Brain pericyte (primary cell): ENCODE measurements at places on chromosomes 5 and 9.

GRCh38 chr5:76634661-76635060 is 11.5 kb upstream of the F2RL2 start:
- DNase-seq = no peak

DNA sequence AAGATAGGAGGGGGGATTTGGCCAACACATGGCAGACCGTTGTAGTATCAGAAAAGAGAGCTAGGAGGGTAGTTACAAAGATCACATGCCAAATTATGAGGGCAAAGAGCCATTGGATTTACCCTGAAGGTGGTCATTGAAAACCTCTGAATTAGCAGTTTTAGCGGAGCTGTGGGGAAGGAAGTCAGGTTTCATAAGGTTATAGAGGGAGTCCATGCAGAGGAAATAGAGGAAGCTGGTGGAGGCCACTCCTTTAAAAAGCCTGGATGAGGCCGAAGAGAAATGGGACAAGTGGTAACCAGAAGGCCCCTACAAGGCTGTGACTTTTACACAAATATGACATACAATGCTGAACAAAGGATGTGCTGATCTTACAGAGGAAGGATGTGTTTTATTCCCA is 13.2 kb downstream of the DOCK8 start:
- no peak for DNase-seq

DNA sequence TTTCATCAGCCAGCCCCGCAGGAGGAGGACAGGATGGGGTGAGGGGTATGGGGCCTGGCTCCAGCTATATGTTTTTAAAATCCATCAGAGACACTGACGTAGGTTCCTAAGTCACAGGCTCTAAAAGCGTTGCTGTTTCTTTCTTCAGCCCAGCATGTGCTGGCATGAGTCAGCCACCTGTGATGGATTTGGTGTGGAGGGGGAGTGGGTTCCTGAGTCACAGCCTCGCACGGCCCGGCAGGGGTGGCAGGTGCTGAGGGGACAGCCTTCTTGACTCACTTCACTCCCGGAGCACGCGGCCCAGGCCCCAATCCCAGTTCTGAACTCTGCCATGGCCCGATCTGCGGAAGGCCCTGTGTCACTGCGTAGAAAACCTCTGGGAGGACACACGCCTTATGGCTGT is 38.8 kb upstream of the RPL26L1 start:
- DNase-seq = no peak

DNA sequence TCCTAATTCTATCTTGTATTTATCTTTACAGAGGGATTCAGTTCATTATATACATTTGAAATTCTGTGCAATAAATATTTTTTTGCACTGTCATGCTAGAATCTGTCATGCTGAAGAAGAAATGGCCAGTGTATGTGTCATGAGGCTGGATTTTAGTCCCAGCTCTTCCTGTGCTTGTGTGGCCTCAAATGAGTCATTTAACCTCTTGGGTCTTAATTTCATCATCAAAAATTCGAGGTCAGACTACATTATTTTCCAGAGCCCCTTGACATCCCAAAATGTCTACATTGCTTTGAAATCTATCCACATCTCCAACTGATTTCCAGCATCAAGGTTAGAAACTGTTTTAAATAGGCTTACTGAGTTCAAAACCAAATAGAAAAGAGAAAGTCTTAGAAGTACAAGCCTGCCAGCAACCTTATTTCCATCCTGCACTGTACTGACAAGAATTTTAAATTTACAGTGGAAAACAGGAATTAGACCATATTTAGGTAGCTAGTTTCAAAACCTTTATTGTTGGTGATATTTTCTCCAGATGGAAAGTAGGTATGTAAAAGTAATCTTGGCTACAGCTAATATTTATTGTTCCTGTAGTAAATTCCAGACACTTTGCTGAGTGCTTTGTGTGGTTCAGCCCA is 96.7 kb upstream of the MAMDC2 start:
- DNase-seq = no peak

GRCh38 chr5:163437309-163438182 is at the start of gene CCNG1:
CCNG1 (plus strand) TSS chr5:163437595; CDS start chr5:163439257, 1,662 bp downstream.
- peak; percentile 89 for DNase-seq

GRCh38 chr5:160315968-160316367 is 3.6 kb upstream of the CCNJL start:
- no peak for DNase-seq

- no peak for DNase-seq
Measured at GRCh38 chr9:112032009-112032408, 135.4 kb downstream of the UGCG start.

- DNase-seq = no peak
Measured at GRCh38 chr5:146052780-146053179, 52.6 kb downstream of the PLAC8L1 start.

DNA sequence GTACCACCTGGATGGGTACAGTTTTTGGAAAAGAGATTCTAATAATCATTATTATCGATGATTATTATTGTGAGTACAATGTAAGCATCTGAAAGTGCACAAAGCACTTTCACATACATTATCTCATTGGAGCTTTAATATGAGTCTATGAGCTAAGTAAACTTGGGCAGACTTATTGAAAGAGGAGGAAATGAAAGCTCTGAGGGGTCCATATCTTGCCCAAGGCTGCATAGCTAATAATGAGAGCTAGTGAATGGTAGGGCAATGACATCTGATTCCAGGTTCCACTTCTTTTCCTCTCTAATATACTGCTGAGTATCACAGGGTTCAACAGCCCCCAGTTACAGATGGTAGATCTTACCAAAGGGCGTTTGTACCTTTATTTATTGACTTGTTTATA is 26.1 kb downstream of the TIMD4 start:
- DNase-seq = no peak

- no peak for DNase-seq
Measured at GRCh38 chr9:23733495-23734078, 92.5 kb downstream of the ELAVL2 start.

GRCh38 chr5:77318060-77318459 is 107.6 kb downstream of the PDE8B start:
- DNase-seq = no peak

DNA sequence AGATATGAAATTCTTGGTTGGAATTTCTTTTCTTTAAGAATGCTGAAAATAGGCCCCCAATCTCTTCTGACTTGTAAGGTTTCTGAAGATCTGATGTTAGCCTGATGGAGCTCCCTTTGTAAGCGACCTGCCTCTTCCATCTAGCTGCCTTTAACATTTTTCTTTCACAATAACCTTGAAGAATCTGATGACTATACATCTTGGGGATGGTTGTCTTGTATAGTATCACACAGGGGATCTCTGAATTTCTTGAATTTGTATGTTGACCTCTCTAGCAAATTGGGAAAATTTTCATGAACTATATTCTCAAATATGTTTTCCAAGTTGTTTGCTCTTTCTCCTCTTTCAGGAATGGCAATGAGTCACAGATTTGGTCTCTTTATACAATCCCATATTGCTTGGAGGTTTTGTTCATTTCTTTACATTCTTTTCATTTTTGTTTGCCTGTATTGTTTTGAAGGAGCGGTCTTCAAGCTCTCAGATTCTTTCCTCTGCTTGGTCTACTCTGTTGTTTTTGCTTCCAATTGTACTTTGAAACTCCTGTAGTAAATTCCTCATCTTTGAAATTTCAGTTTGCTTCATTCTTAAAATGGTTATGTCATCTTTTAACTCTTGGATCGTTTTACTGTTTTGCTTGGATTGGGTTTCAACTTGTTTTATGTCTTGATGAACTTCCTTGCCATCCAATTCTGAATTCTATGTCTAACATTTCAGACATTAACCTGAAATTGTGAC is 245.2 kb upstream of the TARS1 start:
- DNase-seq = no peak

DNA sequence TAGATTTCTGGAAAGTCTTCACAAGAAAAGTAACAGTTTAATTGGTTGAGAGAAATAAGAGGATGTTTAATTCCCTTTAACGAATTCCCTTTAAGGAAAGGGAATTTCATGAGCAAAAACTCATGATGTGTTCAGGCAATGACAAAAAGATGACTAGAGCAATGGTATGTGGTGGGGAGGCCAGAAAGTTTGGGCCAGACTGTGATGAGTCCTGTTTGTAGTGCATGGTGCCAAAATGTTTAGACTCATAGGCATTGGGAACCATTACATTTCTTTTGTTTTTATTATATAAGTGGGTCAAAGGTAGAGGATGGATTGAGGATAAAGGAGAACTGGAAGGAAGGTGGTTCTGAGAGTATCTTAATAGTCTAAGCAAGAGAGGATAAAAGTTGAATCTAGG is 10.9 kb downstream of the CNTRL start:
- no peak for DNase-seq

DNA sequence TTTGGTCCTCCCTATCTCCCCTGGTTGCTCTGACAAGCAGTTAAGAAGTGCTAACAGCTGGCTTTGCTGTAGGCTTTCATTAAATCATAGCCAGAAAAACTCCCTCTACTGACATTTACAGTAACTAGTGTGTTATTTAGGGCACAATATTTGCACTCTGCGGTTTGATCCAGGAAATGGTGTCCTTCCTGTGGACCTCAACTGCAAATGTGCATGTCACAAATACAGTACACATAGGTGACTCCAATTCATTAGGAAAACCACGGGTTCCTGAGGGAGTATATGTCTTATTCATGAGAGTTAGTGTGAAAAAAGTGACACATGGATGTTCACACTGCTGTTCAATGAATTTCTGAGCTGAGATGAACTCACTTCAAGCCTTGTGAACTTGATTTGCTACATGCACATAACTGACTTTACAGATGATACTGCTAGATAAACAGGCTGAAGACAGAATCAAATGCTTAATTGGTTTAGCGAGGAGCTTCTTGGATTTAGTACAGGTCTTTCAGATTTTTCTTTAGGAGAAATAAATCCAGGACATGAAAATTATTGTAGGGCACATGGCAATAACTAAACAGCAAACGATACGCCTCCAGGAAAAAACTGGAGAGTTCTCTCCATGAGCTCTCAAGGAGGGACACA is 281.5 kb downstream of the EFNA5 start:
- DNase-seq = no peak

- peak; percentile 61 for DNase-seq
Measured at GRCh38 chr5:95823738-95824609, 1.4 kb upstream of the GLRX start.

DNA sequence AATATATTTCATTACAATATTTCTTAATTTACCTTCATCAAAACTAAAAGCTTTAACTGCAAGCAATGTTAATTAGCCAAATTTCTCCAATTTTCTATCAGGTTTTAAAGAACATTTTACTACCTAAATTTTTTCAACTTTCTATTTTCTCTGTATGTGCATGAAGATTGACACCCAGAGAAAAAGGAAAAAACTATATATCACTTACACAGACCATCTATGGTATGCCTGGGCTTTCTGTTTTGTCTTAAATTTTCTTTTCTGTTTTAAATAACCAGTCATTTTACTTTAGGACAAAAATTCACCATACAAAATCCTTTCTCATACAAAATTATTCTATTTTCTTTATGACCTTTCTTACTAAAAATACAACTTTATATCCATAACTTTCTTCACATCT is 13.8 kb upstream of the IL7R start:
- DNase-seq = no peak

- DNase-seq = no peak
Measured at GRCh38 chr5:62369039-62369438, 34.7 kb downstream of the DIMT1 start.

DNA sequence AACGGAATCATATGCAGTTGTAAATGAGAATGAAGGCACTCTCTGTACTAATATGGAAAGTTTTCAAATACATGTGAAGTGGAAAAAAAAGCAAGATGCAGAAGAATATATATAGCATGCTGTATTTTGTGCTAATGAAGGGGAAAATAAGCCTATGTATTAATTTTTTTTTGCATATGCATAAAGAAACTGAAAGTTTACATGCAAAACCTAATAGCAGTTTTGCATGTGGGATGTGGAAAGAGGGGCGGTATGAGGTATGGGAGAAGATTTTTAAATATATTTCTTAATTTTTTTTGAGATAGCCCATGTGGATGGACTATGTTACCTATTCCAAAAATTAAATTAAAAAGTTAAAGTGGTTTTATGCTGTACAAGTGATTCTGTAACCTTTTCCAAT is 83.7 kb upstream of the IL12B start:
- no peak for DNase-seq

DNA sequence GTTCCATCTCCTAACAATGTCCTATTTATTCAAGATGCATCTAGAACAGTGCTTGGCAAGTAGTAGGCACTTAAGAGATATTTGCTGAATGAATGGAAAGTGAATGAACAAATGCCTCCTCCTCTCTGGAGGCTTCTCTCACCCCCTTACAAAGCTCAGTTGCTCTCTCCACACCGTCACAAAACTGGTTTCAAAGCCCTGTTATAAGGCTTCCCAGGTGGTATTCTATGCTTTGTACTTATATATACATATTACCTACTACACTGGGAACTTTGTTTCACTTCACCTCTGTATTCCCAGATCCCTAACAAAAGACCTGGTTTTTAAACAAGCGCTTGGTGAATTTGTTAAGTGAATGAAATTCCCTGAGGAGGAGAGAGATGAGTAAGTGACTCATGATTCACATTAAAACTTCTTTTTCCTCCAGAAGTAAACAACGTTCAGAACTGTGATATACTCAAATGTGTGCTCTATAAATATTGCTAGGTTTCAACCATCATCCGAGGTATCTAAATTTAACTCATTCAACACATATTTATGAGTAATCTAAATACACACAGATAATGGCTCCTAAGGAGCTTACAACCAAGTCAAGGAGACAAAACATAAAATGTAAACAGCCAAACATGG is 36.0 kb downstream of the DENND1A start:
- DNase-seq = peak; percentile 6

- DNase-seq = no peak
Measured at GRCh38 chr5:73118391-73118973, 1.9 kb upstream of the TMEM171 start.

DNA sequence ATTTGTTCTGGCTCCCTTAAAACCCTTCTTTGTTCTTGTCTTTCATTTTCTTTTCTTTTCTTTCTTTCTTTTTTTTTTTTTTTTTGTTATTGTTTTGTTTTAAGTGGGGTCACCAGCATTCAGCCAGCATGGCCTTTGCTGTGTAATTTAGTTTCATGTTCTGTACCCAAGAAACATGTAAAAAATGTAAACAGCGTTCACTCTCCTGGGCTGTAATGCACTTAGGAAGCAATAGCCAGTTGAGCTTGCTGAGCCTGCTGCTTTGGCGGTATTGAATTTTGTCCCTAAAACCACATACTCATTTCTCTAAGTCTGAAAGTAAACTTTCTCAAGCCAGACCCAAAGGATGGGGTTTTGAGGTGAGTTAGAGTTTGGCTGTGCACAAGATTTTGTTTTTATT is 158.6 kb downstream of the PAPPA start:
- DNase-seq = no peak

- DNase-seq = no peak
Measured at GRCh38 chr9:16026886-16027285, 474.0 kb downstream of the CCDC171 start.

- DNase-seq = no peak
Measured at GRCh38 chr5:145591578-145591977, 243.6 kb downstream of the PRELID2 start.

DNA sequence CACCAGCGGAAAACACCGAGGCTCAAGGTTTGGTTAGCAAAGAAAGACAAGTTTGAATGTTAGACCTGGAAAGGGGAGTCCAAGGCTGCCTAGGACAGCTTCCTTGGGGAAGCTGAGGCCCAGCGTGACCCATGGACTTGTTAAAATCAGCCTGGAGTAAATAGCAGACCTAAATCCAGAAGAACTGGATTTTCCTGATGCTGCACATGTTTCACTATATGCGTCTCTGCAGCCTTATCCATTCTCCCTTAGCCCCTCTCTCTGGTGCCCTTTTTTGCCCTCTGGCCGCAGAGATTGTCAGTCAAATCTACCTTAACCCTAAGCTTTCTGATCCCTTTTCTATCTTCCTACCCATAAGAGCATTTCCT is 119.9 kb downstream of the NTRK2 start:
- DNase-seq = no peak
